ENCODE measurements at places on chromosomes 6 and 20.

- DNase-seq = no peak
Observed at GRCh38 chr6:169250660-169251059, 3.0 kb downstream of the THBS2 start.

DNA sequence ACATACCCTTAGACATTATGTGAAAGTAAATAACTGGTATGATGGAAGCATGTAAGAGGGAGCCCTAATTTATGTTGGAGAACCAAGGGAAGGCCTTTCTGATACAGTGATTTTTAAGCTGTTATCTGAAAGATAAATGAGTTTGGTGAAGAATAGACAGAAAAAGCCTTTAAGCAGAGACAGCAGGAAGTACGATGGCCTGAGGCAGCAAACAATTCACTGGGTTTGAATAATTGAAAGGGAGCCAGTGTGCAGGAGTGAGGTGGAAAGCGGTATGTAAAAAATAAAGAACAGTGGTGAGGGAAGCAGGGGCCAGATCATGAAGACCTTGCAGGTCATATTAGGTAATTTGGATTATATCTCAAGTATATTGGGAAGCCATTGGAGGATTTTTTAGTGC is 4.1 kb upstream of the RAB23 start:
- DNase-seq = no peak

GRCh38 chr6:132742495-132742894 is 15.2 kb downstream of the VNN2 start:
- no peak for DNase-seq

DNA sequence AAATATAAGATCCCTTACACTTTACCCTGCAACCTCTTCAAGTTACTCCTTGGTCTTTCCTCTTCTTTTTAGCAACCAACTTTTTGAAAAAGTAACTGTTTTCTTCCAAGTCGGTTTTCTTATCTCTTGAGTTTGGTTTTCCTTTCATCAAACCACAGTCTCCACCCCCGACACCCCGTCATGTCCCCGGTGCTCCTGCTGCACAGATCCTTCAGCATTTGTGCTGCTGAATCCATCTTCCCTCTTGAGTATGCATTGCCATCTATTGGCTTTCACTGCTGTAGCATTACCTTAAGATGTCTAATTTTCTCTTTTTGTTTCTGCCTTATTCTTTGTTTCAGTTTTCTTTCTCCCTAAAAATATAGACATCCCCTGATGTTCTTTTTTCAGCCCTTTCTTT is 11.9 kb upstream of the TNFRSF21 start:
- no peak for DNase-seq

DNA sequence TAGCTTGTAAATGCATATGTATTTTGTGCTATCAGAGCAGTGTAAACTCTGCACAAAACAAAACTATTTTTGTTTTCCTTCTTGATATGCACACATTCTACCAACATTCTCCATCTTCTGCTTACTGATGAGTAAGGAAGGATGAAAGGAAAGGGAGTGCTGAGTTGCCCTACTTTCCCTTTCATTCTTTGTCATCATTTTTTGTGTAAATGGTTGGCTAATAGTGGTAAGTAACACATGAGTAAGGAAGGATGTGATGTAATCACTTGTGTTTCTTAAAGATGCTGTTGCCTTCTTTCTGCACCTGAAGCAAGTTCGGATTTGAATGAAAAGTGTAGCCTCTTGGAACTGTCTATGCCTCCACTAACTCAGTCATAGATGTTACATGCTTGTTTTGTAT is 4.6 kb upstream of the REV3L start:
- DNase-seq = no peak

DNA sequence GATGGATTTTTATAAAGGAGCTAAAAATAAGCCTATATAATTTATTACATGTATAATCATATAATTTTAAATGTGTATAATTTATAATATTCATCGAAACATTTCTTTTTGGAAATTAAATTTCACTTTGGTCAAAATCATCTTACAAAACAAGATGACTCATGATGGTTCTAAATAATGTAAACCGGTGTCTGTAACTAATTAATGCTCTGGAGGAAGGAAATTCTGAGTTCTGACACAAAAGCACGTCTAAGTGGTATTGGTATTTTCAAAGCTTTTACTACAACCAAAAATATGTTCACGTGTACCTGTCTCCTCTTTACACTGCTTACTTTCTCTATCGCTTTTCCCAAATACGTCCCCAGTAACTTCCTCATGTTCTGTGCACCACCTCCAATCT is 134.1 kb downstream of the MTHFD1L start:
- DNase-seq = no peak

GRCh38 chr6:15593798-15594197 is 69.0 kb downstream of the DTNBP1 start:
- no peak for DNase-seq

DNA sequence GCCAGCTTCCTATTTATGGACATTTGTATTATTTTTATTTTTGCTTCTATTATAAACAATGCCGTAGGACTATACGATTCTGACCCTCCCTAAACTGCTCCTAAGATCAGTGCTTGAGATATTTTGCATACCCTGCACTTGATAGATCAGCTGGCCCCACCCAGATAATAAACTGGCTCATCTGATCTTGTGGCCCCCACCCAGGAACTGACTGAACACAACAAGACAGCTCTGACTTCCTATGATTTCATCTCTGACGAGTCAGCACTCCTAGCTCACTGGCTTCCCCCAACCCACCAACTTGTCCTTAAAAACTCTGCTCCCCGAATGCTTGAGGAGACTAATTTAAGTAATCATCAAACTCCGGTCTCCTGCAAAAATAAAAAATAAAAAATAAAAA is 34.9 kb upstream of the TFAP2A start:
- no peak for DNase-seq

GRCh38 chr6:42012501-42013133 is 37.7 kb upstream of the TAF8 start:
- DNase-seq = no peak

- no peak for DNase-seq
Observed at GRCh38 chr20:54122189-54122588, 51.6 kb downstream of the CYP24A1 start.

- no peak for DNase-seq
Observed at GRCh38 chr6:7568021-7568420, 22.0 kb upstream of the SNRNP48 start.

GRCh38 chr6:14354919-14355572 is 237.5 kb downstream of the CD83 start:
- DNase-seq = peak; percentile 31

GRCh38 chr6:165807249-165807960 is 144.4 kb upstream of the PDE10A start:
- no peak for DNase-seq

GRCh38 chr6:143115728-143116127 is 55.0 kb downstream of the AIG1 start:
- no peak for DNase-seq

GRCh38 chr20:22586645-22587310 is 2.4 kb upstream of the FOXA2 start:
- no peak for DNase-seq

GRCh38 chr20:46558511-46558959 is 8.1 kb upstream of the OCSTAMP start:
- DNase-seq = peak; percentile 67

DNA sequence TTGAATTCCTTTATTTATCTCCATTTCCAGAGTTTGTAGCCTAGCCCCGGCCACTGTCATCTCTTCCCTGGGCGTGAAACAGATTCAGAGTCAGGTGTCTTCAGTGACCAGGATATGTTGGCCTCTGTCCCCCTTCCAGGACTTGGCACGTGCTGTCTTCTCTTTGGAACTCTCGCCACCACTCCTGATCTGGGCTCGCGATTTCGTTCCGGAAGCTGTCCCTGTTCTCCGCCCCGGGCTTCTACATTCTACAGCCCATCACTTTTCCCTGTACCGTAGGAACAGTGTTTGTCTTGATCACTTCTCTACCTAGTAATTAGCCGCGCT is 739 bp downstream of the GSS start:
- DNase-seq = no peak

- no peak for DNase-seq
Observed at GRCh38 chr6:128848212-128848935, 34.6 kb upstream of the LAMA2 start.

- no peak for DNase-seq
Observed at GRCh38 chr20:7136886-7137285, 369.4 kb downstream of the BMP2 start.

- DNase-seq = peak; percentile 73
Observed at GRCh38 chr20:63941282-63942081, 14.7 kb downstream of the UCKL1 start.

GRCh38 chr6:116253188-116253504 is 729 bp downstream of the TSPYL4 start:
- DNase-seq = no peak

DNA sequence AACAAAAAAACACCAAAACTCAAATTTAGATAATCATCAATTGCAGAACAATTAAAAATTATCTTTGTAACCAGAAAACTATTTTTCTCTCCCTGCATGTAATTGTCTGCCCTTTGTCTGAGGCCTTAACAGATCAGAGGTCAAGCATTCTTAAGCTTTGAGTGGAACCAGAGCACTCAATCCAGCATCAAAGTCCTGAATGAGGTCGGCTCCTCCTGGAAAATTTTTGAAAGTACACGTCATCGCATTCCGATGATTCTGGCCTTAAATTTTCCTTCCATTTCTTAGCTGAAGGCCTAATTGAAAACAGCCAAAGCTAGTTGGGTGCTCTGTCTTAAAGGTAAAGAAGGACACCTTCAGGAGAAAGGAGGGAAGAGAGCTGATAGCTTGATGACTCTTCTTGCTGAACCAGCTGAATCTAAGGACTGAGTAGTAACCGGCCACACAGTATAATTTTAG is 510.2 kb upstream of the SULF2 start:
- no peak for DNase-seq

- DNase-seq = no peak
Observed at GRCh38 chr6:129497481-129498441, 212.2 kb downstream of the ARHGAP18 start.

GRCh38 chr6:6699741-6700367 is 111.3 kb downstream of the LY86 start:
- DNase-seq = no peak

DNA sequence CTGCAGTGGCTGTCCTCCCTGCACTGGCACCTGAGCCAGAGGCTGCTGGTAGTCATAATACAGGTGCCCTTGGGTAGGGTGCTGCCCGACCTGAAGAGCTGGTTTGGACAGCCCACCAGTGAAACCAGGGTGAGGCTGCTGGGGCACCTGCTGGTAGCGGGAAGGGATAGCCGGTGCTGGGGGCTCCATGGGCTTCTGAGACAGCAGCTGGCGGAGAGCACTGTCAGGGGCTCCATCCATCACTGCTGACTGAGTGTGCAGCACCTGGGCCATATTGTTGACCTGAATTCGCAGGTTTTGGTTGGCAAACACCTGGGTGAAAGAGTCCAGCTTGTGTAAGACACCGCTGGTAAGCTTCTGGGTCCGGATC is 51.2 kb upstream of the MRPS10 start:
- DNase-seq = no peak

DNA sequence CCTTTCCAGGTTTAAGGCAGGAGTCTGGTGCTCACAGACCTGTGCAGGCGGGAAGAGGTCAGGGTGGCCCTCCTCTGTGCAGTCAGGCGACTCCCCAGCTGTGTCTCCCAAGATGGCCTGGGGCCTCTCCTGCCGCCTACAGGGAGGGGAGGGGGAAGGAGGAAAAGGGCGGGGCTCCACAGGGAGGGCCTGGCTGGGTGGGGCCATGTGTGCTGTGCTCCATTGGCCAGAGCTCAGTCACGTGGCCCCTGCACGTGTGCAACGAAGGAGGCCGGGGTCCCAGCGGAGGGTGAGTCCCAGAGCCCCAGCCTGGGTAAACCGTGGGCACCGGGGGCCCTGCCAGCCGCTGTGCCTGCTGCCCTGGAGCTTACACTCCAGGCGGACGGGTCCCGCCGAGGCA is 211.6 kb downstream of the ZDHHC14 start:
- DNase-seq = no peak

- DNase-seq = no peak
Observed at GRCh38 chr6:145263778-145264211, 471.5 kb downstream of the EPM2A start.

DNA sequence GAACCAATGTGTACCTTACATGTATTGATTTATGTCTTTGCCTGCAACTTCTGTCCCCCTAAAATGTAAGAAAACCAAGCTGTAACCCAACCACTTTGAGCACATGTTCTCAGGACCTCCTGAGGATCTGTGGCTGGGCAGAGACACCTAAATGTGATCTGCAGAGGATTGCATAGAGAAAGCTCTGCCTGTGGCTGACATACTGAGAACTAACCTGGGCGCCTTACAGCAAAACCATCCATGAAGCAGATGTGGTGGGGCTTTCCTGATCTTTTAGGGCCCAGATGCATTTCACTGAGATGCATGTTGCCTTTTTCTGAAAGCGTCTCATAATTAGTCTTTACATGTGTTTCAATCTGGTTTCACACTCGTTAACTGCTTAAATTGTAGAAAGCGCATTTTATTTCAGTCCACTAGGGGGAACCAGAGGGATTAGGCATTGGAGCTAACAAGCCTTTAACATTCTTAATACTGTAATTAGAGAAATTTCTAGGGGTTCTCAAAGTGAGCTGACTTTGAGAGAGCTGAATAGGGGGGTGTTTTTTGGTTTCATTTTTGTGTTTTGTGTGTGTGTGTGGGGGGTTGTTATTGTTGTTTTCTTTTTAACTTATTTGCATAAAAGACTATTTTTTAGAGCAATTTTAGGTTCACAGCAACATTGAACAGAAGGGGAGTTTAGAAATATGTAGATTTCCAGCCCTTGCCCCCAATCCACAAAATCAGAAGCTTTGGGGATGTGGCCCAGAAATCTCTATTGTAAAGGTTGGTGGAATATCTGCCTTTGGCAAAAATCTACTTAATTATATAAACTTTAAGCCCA is 50.9 kb upstream of the FAM184A start:
- no peak for DNase-seq

DNA sequence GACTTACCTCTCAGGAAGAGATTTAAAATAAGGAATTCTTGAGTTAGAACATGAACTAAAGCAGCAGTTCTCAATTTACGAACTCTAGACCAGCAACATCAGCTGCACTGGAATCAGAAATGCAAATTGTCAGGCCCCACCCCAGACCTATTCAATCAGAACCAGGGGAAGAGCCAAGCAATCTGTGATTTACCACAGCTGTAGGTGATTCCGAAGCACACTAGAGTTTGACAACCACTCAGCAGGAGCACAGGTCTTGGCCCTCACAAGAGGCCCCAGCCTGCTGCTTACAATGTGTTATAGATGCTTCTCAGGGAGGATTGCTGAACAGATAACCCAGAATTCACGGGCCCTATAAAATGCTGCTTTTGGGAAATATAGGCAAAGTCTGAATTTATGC is 279.2 kb downstream of the PTPRK start:
- no peak for DNase-seq

GRCh38 chr20:38113401-38114325 is 51.4 kb downstream of the TGM2 start:
- no peak for DNase-seq

DNA sequence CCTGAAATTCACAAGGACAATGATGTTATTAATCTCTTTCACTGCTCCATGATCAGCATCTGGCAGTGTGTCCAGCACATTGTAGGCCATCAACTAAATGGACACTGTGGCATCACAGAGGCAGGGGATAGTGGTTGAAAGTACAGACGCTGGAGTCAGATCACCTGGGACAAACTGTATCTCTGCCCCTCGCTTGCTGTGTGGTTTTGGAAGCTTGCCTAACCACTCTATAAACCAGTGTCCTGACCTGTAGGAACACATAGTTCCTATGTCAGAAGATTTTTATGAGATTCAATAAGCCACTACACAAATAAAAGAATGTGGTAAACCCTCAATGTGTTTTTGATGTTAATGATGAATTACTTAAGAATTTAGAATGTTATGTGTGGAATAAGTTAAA is 219.3 kb upstream of the RNF217 start:
- DNase-seq = no peak

GRCh38 chr6:117440706-117441525 is 15.2 kb upstream of the ROS1 start:
- no peak for DNase-seq
